Kidney tubule cell (primary cell): ENCODE measurements at places on chromosomes 7 and 10.

DNA sequence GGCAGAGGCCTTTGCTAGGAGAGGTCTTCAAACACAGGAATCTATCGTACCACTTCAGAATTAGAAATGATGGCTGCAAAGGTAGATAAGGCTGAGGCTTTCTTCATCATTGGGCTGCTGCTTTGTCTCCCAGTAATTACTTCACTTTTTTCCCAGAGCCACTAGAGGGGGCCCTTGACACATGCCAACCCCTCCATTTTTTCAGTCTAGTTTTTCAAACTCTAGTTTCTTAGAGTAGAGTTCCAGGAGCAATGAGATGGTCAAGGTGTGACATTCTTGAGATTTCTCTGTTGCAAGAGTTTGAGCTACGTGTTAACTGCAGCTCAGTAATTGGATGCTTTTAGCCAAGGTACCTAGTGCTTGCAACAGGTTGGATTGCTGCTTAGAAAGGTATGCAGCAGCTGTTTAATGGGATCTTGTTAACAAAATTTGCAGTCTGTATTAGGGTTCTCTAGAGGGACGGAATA lies 33.8 kb upstream of the RBM20 start:
- DNase-seq = peak; percentile 73

- no peak for DNase-seq
Measured at GRCh38 chr7:113230691-113231090, 112.3 kb upstream of the SMIM30 start.

GRCh38 chr10:116059320-116059719 lies 213.7 kb downstream of the GFRA1 start:
- DNase-seq = no peak

DNA sequence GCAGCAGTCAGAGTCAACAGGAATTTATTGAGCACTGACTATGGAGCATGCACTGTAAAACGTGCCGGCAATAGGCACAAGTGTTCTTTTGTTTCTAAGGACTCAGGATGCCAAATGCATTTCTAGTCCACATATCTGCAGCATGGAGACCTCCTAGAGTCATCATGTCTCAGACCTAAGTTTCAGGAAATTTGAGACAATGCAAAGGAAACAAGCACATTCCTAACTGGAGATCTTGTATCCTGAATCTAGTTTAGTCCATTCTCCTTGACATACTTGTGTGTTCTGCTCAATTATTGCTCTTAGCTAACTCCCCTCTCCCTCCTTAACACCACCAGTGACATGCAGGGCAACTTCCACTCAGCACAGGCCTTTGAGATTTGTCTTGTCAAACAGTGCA lies 173.2 kb downstream of the ZNF438 start:
- no peak for DNase-seq

- DNase-seq = peak; percentile 78
Measured at GRCh38 chr10:77392236-77392721, 245.3 kb downstream of the KCNMA1 start.
